Stimulated activated CD8-positive, alpha-beta memory T cell treated with anti-CD3 and anti-CD28 coated beads, Interleukin-4, amount 100 ng/mL, for 1 hour (primary cell): ENCODE measurements at places on chromosomes 1 and 21.

DNA sequence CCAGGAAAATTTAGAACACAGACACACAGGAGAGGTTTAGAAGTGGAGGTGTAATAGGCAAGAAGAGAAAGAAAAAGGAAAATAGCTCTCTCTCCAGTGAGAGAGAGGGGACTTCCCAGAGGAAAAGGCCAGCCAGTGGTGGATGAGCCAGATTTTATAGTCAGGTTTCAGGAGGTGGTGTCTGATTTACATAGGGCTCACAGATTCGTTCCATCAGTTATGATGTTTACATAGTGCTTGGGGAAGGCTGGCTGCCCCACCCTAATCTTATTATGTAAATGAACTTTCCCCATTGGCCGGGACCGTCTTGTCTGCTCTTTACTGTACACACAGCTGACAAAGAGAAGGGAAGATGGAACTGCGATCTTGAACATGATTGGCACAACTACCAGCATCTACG lies 797.3 kb downstream of the PLA2G4A start:
- no peak for DNase-seq

- no peak for DNase-seq
Observed at GRCh38 chr21:27771938-27772483, 805.1 kb upstream of the ADAMTS5 start.

- DNase-seq = no peak
Observed at GRCh38 chr1:91637539-91637994, 136.9 kb downstream of the CDC7 start.

GRCh38 chr1:184685116-184685515 lies 69.5 kb downstream of the EDEM3 start:
- DNase-seq = no peak

GRCh38 chr1:201692555-201693394 lies 136.2 kb upstream of the IPO9 start:
- no peak for DNase-seq

- no peak for DNase-seq
Observed at GRCh38 chr1:46405724-46406123, 11.6 kb downstream of the FAAH start.

DNA sequence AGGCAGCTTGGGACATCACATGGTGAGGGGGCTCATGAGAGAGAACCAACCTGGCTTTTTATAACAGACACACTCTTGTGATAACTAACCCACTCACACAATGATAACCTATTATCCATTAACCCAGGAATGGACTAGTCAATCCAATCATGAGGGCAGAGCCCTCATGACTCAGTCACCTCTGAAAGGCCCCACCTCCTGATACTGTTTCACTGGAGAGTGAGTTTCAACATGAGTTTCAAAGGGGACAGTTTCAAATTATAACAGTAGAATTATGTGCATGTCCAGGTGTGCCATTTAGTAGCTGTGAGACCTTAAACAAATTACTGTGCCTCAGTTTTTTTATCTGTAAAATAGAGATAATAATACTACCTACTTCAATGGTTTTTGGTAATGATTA lies 47.6 kb upstream of the PPP2R5A start:
- DNase-seq = no peak

DNA sequence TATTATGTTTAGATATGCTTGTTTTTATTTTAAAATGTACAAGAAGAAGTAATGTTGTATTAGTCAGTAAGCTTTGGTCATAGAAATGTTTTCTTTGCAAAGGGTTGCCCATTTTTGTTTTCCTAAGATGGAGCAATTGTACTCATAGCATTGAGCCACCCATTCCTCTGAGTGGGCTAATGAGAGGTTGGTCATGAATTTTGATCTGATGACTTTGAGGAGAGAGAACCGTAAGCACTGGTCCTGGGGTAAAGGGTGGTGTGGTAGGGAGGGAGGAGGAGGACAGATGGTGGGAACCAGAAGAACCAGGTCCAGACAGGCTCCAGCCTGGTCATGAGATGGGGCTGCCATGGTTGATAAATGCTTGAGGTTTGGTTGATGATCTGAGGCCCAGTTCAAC lies 15.9 kb upstream of the SLC6A9 start:
- DNase-seq = no peak

- no peak for DNase-seq
Observed at GRCh38 chr1:21335750-21336224, 45.5 kb upstream of the ECE1 start.

GRCh38 chr1:149843431-149844041 lies 55.8 kb upstream of the BOLA1 start:
- DNase-seq = no peak

DNA sequence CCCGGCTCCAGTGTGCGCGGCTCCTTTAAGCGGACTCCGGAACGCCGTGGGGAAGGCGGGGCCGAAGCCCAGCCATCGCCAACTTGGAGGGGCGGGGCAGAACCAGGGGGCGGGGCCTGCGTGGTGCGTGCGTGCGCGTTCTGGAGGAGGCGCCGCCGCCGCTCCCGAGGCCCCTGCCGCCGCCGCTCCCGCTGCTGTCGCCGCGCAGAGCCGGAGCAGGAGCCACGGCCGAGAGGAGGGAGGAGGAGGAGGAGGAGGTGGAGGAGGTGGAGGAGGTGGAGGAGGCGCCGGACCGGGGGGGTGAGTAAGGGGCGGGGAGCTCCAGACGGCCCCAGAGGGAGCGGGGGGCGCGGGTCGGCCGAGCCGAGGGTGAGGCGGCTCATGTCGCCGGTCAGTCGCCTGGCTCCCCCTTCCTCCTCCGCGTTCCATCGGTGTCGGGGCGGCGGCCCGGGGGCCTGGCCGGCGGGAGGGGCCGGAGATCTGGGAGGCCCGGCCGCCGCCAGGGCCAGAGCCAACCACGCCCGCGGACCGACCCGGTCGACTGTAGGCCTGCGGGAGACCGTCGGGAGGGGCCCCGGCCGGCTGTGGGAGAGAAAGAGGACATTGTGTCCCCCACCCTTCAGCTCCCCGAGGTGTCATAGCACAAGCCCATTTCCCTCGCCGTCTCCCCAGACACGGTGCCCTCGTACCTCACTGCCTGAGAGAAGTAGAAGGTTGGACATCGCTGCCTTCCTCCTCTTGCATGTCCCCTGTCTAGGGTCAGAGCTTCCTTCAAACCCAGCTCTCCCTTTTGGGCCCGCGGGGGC lies at the start of gene RAP1A:
Gene RAP1A (plus strand): TSS at position 155 of the 806 bp plus-strand sequence. CDS start 71,572 bp downstream, outside the sequence.
- peak; percentile 94 for DNase-seq

DNA sequence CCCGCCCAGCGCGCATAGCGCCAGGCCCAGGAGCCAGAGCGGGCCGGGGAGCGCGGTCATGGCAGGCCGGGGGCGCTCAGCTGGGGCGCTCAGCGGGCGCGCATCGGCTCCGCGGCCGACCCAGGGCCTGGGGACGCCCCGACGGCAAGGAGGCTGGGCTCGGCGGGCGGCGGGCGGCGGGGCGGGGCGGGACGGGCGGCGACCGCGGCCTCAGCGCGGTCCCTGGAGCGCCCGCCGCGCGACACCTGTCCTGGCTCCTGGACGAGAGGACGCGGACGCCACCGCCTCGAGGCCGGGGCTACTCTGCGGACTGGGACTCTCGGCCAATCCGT lies 273 bp downstream of the BMP8B start:
- no peak for DNase-seq

- DNase-seq = no peak
Observed at GRCh38 chr1:200867018-200867811, 5.6 kb upstream of the GPR25 start.

DNA sequence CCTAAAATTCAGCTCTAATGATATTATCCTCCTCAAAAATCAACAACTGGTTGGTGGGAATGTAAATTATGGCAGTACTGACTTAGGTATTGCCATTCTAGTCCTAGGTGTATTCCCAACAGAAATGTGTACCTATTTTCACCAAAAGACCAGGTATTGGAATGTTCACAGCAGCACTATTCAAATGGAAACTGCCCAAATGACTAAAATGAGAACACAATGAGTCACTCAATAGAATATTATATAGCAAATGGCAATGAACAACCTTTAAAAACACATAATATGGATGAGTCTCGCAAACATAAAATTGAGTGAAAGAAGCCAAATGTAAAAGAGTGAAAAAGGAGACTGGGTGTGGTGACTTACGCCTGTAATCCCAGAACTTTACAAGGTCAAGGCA lies 44.9 kb downstream of the GADD45A start:
- DNase-seq = no peak

DNA sequence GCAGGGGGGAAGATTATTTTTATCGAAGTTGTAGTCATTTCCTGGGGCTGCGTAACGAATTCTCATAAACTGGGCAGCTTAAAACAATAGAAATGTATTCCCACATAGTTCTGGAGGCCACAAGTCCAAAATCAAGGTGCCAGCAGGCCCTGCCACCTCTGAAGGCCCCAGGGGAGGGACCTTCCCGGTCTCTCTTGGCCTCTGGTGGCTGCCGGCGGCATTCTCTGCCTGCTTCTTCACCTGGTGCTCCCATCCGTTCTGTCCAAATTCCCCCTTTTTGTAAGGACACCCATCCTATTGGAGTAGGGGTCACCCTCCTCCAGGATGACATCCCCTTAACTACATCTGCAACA lies 92.8 kb downstream of the PDE9A start:
- DNase-seq = no peak

DNA sequence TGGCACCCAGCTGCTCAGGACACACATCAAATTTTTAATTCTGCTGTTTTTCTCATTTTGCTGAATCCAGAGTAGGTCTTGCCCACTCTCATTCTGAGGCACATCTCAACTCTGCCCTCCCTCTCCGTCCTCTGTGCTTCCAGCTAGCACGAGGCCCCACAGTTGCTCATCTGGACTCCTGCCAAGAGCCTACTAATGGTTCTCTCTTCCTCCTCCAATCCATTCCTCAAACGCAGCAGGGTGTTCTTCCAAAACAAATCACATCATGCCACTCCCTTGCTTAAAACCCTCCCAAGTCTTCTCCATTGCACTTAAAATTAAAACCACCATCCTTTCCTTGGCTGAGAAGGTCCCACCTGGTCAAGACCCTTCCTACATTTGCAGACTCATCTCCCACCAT lies 49.8 kb upstream of the SCAF4 start:
- no peak for DNase-seq

DNA sequence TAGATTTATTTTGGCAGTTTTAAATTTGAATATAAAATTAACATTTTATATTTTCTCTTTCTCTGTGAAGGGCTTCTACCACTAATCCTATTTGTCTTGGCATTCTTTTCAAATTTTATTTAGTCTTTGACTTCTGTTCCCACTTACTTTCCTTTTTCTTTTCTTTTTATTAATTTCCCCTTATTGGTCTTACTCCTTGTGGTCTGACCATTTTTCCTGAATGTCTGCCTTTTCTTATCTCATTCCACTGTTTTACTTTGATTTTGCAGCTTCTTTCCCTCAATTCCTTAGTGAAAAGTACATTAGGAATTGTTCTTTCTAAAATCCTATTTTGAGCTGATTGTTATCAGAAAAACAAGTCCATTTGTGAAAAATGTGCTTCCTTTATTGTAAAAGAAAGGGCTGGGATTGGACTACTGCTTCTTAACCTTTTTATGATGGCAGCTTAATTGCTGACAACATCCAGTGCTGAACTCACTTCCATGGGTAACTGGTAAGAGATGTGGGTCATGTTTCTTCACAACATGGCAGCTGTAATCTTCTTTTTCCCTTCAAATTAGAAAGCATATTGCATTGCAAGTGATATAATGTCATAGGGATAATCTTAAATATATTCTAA lies 284.6 kb downstream of the DNM3 start:
- no peak for DNase-seq

DNA sequence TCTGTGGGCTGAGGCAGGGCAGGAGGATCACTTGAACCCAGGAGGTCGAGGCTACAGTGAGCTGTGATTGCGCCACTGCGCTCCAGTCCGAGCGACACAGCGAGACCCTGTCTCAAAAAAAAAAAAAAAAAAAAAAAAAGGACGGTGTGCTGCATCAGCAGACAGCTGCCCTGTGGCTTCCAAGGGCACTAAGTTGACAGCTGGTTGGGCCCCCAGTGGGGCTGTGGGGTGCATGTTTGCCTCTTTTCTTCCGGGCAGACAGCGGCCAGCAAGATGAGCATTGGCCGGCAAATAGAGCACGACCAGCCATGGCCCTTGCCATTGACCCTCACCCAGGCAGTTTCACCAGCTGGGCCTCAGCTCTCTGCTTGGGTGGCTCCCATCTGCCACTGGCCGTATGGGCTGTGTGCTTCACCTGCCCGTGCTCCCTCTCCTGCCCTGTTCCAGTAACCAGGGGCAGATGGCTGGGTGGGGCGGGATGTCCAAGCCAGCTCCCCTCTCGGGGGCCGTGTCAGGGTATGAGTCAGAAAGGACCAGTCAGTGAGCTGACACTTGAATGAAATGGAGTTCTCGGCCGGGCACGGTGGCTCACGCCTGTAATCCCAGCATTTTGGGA lies 12.3 kb upstream of the SLC25A34 start:
- no peak for DNase-seq

DNA sequence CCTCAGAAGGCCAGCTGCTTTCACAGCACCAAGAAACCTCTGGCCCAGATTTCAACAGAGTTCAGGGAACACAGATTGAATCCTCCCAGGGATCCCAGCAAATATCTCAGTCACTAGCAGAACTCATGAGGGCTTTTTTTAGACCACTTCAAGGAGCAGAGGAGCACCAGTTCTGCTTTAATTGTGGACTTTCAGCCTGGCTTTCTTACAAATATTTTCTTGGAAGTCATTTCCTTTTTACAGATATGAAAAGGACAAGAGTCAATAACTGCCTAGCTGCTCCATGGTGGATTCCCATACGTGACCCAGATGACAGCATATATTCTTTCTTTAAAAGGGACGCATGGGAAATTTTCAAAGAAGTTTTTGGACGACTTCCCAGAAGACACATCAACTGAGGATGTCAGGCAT lies 6.4 kb upstream of the LRRC8B start:
- DNase-seq = no peak
